GM12864 (cell line): ENCODE measurements at places on chromosomes 3 and 15.

- DNase-seq, result no peak
Measured at GRCh38 chr15:45393851-45394250, 15.5 kb upstream of the GATM start.

DNA sequence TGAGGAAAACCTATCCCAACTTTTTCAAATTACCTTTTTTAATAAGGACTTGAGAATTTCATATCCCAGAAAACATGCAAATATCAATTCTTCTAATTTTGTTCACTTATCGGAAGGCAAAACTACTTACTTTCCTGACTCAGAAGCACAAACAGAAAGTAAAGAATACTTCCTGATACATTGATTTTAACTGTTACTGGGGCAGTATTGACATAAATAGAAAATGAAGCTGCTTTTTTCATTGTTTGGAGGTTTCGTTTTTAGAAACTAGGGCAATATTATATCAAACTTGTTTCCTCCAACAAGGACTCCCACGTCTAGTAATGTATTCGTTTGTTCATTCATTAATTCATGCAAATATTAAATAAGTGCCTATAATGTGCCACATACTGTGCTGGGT lies 19.1 kb downstream of the PAQR9 start:
- no peak for DNase-seq

- no peak for DNase-seq
Measured at GRCh38 chr3:187491371-187491770, 123.2 kb downstream of the RTP4 start.

DNA sequence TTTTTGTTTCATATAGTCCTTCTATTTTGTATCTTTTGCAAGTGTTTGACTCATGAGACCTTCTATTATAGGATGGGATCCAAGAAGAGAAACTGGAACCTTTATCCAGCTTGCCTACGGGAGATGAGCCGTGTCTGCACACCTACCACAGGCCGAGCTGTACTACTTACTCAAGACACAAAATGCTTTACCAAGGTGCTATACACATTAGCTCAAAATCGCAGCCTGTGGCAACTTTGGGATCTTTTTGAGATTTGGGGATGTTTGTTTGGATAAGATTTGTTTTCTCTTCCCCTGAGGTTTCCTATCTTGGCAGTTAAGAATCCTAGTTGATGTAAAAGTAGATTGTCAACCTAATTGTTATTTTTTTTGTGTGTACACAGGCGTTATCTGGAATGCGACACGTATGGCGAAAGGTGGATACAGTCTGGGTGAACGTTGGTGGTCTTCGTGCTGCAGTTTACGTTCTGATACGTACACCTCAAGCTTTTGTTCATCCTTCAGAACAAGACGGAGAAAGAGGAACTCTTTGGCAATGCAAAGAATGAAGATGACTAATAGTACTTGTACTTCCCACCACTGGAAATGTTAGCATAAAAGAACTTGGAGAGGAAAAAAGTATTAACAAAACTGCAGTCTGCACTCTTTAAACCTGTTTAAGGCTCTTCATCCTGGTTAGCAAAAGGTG lies 13.1 kb upstream of the SETD5 start:
- no peak for DNase-seq

- DNase-seq, result no peak
Measured at GRCh38 chr15:73901126-73901810, 25.0 kb upstream of the LOXL1 start.

DNA sequence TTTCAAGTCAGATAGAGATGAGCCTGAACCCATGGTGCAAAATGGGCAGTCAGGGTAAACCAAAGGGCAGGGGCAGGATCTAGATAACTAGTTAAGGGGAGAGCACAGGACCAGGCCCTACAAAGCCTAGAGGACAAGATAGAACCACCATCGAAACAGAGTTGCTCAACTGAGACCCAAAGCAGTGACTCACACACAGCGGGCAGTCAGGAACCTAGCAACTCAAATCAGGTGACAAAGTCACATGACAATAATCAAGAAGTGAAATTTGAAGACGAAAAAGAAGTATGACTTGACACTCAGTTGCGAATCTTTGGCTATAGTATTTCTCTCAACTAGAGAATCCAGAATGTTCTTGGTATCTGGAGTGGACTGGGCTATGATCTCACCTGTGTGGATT lies 136.0 kb upstream of the PTPRG start:
- no peak for DNase-seq

DNA sequence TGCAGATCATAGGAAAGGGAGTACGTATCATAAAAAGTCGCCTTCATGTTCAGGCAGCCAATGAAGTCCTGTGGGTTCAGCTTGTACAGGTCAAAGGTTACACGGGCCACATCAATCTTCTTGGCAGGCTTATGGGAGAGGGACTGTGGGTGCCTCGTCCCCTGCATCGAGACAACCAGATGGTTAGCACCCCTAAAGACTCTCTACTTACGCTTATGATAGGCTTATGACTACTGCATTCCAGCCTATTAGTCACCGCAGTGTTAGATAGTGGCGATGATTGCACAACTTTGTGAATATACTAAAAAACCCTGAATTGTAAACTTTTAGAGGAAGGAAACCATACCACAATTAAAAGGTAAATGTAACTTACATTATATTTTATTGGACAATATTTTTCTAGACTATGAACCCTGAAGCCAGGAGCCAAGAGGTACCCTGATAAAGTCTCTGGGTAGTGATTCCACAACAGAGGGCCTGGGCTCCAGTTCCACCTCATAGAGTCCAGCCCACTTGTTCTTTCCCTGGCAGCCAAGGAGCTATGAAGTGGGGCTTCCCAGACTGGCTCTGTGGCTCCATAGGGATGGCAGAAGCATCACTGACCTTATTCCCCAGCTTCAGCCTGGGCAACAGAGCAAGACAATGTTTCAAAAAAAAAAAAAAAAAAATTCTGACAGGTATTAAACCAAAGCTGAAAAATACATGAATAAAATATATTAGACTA lies 2.5 kb upstream of the FANCD2 start:
- no peak for DNase-seq

- peak; percentile 65 for DNase-seq
Measured at GRCh38 chr15:82966671-82967071, 14.2 kb upstream of the HOMER2 start.

DNA sequence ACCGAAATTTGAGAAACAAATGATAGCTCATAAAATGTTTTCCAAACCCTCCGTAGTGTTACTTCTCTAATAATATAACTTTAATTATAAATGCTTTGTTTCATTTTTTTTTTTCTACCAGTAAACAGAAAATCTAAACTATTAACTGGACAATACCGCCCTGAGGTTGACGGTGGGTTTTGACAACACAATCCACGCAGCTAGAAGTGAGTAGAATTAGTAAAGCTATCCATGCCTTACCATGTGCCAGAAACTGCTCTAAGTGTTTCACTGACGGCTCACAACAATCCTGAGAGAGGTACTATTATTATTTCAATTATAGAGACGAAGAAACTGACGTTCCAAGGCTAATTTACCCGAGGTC lies 410 bp downstream of the NDUFAF1 start:
- no peak for DNase-seq
